Activated T-helper 2 cell treated with anti-CD3 and anti-CD28 coated beads, Interferon-gamma antibody, Interleukin-2, Interleukin-4, amounts not matched to agents 10 μg/mL and 5 μg/mL and 100 μg/mL, durations not matched to agents 14 hours and 24 hours and 36 hours (primary cell): ENCODE measurements at places on chromosomes 12 and 14.
A peak's percentile ranks its signal among the peaks of the same experiment; 100 is the strongest.

DNA sequence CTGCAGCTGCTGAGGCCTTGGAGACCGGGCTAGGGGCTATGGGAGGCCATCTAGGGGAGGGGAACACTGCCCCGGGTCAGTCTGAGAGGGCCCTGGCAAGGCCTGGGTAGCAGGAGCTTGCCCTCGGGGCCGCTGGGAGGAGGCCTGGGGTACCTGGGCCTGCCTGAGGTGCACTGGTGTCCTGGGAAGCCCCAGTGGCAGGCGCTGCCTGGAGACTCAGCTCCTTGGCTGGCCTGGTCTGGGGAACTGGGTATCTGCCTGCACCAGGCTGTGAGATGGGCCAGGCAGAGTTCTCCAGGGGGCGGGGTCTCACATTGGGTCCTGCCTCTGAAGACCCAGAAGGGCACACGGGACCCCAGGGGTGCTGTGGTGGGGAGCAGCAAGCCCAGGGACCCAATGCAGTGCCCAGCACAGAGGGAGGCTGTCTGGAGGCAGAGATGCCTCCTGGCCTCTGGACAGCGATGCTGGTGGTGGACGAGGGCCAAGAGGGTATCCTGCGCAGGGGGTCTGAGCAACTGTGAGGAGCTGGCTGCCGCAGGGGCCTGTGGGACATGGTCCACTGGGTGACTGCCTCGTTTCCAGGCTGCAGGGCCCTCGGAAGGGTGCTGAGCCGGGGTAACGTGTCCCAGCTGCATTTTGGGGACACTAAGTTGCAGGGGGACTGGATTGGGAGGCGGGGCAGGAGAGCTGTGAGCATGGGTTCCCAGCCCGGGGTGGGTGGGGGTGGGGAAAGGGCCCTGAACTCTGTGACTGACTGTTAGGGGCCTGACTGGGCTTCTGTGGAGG lies 7.4 kb upstream of the MTA1 start:
- no peak for DNase-seq

- no peak for DNase-seq
Observed at GRCh38 chr12:40063414-40063813, 42.5 kb downstream of the SLC2A13 start.

DNA sequence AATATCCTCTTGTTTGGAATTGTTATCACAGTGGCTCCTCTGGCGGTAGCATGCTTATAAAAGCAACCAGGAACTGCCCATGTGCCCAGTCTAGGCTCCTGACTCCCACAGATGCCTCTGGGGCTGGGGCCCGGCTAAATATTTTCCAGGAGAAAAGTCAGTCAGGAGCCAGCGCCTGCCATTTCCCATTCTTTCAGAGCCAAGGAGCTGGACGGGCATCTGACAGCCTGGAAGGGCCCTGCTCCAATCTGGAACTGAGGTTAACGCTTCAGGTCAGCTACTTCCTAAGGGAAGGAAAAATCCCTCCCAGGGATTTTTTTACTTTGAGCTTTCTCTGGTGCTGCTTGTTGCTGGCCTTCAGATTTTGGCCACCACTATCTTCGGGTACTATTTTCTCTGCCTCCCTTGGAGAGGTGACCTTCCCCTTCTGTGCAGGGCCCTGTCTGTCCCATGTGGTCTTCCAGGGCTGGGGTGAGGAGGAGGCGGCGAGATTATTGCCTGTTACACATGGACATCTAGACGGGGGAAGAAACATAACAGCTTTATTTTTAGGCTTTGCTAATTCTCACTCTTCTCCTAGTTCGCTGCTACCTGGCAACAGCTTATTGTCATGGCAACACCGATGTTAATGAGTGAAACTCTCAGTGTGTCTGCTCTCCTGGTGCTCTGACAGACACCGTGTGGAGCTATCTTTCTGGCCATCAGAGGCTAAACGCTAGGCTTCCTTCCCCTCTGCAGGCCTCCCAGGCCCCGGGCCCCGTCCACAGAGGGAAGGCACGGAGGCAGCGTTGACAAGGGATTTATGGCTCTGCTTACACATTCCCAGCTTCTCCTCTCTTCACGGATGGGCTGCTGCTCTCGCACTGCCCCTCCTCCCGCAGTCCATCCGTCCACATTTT lies 160.4 kb downstream of the CACNA1C start:
- no peak for DNase-seq

DNA sequence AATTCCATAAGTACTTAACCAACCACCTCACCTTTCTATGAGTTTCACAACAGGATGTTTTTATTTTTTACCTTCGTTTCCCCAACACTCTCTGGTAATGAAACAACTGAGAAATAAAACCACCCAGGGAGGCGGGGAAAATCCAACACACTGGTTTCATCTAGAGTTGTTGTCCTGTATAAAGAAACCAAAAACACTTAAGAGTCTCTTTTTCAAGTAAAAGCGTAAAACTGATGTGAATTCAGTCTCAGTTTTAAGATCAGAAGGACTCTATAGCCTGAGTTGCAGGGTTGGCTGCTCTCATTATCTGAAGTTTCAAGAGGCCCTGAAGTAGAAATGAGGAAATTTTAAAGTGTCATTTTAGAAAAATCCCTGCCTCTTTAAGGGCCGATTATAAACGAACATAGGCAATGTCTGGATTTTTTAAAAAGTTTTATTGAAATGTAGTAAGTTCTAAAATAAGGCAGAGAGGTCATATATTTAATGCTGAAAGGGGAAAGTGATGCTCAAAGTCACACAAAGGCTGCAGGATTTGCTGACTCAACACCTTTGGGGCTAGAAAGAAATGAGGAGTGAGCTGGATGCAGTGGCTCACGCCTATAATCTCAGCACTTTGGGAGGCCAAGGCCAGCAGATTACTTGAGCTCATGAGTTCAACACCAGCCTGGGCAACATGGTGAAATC lies 27.2 kb downstream of the HIGD1C start:
- peak; percentile 14 for DNase-seq

DNA sequence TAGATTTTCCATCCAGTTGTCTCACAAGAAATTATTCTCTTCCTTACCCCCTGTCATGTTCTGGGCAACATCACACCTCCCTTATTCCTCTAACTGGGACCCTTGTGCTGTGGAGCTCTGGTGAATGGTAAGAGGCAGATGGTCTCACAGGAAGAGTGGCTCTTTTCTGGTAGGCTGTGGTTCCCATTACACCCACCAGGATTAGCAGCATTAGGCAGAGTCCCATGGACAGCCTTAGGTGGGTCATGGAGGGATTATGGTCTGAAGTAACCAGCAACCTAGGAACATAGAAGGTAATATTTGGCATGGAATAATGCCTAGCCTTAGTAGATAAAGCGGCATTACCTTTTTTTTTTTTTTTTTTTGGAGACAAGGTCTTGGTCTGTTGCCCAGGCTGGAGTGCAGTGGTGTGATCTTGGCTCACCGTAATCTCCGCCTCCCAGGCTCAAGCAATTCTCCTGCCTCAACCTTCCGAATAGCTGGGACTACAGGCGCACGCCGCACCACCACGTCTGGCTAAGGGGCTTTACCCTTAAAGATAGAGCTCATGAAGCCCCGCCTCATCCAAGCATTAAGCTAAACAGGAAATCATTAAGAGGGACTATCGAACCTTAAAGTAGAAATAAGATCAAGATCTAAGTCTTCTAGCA lies 4.0 kb downstream of the C14orf119 start:
- no peak for DNase-seq

GRCh38 chr12:122992386-122992785 lies 11.9 kb downstream of the ARL6IP4 start:
- DNase-seq: no peak

- DNase-seq: no peak
Observed at GRCh38 chr12:11941606-11942337, 129.0 kb upstream of the BCL2L14 start.

GRCh38 chr12:51591016-51591901 lies at the start of gene SCN8A:
TSS of gene SCN8A (plus strand) at chr12:51591233. CDS start at chr12:51662818, 71,585 bp downstream.
- DNase-seq: peak; percentile 32

- no peak for DNase-seq
Observed at GRCh38 chr14:102333390-102333789, 13.8 kb downstream of the ZNF839 start.

GRCh38 chr14:76727384-76727783 lies 33.9 kb upstream of the VASH1 start:
- DNase-seq: no peak

GRCh38 chr12:52364901-52365489 lies 2.3 kb downstream of the KRT85 start:
- DNase-seq: no peak

DNA sequence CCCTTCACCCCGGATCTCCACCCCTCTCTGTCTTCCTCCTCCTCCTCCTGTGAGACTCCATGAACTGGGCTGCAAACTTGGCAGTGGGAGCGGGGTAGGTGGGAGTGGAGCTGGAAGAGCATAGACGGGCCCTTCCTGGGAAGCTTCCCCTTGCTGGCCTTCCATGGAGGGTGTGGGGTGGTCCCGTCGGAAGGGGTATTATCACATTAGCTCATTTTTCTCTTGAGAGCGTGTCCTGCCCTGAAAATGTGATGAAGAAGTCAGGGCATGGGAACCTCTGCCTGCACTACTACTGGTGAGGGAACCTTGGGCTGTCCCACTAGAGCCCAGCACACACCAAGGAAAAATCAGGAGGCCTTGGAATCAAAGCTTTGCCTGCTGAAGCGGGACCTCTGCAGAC lies 66.5 kb downstream of the CACNA1C start:
- DNase-seq: no peak

- DNase-seq: no peak
Observed at GRCh38 chr12:25101092-25101445, 93.9 kb downstream of the DNAI7 start.

DNA sequence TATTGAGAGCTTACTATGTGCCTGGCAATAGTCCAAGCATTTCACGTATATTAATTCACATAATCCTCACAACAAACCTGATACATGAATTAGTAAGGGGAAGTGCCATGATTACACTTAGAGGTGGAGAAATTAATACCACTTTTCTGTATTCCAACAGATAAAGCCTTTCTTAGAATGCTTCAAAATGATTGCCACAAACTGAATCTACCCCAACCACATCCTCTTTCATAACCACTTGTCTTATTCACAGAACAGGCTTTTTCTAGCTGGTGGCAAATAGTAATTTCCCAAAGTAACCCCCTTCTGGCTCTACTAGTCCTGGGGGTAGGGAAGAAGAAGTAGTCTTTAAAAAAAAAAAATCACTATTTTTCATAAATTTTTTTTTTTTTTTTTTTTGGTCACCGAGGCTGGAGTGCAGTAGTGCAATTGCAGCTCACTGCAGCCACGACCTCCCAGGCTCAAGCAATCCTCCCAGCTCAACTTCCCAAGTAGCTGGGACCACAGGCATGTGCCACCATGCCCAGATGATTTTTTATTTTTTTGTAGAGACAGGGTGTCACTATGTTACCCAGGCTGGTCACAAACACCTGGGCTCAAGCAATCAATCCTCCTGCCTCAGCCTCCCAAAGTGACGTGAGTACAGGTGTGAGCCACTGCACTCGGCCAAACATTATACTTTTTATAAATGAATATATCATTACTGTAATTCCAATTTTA lies 59.0 kb upstream of the ARID2 start:
- peak; percentile 11 for DNase-seq

DNA sequence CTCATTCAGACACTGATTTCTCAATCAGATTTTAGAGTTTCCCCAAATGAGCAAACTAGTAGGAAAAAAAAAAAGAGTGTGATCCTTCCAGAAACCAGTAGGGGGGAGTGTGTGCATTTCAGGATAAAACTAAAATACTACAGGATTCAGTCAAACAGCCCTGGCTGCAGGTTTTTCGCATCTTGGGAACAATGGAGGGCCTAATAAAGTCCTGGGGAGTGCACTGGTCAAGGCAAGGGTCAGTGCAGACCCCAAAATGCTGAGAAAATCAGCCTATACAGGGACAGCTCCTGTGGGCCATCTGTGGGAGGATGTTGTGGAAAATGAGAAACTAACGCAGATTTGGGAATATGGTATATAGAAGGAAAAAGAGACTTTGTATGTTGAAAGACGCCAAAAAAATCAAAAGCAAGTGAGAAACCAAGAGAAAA lies 22.2 kb upstream of the ABCD4 start:
- no peak for DNase-seq

DNA sequence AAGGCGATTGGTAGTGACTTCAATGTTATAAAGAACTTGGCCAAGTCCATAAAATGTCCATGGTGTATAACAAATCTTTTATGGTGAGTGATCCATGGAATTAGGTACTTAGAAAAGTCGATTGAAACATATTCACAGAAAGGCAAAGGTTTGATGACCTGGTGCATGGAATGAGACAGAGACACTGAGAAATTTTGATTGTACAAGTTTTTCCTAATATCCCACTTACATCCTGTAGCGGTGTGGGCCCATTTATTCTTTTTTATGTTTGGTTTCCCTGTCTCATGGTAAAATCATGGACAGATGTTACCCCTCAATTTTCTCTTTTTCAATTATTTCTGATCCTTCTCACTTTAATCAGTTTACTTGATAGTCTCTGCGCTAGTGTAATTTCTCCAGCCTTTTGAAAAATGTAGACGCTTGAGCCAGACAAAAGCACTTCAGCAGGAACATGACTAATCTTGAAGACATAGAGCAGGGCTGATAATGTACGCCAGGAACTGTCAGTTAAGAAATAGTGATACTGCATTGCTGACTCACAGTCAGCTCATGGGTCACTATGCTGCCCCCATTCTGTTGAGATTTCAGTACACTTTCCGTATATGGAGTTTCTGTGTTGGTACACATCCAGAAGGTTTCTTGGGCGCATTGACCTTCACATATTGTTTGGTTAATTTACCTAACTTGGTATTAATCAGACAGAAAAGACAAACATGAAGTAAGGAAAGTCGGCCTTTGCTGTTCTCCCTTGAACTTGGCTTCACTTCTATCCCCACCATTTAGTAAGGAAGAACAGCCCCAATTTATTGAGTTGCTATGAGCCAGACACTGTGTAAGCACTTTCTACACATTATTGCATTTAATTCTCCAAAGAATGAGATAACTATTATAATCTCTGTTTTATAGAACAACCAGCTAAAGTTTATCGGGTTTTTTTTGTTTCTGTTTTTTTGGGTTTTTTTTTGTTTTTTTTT lies 841.7 kb downstream of the DIO2 start:
- DNase-seq: no peak

DNA sequence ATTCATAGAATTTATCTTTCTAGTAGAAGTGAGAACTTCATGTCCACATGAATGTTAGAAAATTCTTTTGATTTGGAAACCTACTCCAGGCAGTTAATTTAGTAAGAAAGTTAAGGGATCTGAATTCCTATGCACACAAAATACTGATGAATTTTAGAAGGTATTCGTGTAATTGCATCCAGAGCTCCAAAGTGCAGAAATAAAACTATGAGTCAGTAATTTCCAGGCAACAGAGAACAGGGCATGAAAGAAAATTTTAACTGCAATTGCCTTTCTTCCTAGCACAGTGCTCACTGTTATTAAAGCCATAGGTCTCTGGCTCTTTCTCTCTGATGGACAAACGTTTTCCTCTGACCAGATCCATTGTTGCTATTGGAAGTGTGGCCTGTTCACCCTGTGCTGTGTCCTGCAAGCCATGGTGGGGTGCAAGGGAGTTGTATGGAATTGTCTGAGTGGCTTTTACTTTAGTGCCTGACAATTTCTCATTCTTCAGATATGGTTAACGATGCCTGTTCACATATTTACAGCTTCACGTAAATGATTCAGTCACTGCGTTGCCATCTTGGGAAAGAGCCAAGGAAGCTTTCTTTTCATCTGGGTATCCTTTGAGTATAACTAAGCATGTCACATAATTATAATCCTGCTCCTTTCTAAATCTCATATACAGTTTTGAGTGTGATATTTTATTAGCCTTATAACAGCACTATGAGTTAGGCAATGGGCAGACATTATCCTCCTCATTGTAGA lies 145.1 kb downstream of the ACSS3 start:
- DNase-seq: no peak
